ENCODE measurements at places on chromosomes 16 and 17.

- no peak for DNase-seq
Observed at GRCh38 chr17:82373731-82374625, 2.4 kb downstream of the UTS2R start.

- no peak for DNase-seq
Observed at GRCh38 chr17:59533694-59534093, 31.7 kb upstream of the DHX40 start.

DNA sequence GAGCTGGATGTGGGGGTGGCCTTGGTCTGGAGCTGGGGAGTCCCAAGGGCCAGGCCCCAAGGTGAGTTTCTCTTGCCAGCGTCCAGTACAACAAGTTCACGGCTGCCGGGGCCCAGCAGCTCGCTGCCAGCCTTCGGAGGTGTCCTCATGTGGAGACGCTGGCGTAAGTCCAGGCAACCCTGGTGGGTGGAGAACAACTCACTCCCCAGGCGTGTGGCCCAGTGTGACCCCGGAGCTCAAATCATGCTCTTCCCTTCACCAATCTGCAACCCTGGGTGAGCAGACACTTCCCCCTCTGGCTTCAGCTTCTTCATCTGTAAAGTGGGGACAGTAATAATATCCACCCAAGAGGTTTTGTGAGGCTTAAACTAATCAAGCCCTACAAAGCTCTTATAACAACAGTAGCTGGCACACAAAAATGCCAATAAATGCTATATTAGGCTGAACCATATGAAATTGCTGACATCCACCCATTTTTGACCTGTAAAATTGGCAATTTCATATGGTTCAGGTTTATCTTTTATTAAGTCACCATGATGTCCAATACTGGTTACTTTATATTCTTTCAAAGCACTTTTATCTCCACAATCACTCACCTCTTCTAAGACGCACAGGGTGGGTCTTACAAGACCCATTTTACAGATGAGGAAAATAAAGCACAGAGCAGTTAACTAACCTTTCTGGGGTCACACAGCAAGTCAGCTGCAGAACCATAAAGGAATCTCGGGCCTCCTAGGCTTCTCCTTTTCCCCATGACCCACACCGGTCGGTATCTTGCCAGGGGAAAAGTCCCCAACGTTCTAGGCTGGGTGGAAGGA is 19.7 kb downstream of the DEXI start:
- no peak for DNase-seq

- DNase-seq = no peak
Observed at GRCh38 chr17:36849871-36850348, 87.4 kb upstream of the LHX1 start.

- no peak for DNase-seq
Observed at GRCh38 chr17:62692721-62693431, 65.4 kb downstream of the MRC2 start.

- no peak for DNase-seq
Observed at GRCh38 chr17:76548378-76549214, 8.8 kb downstream of the PRCD start.

- DNase-seq = no peak
Observed at GRCh38 chr16:47463771-47464624, 2.9 kb downstream of the PHKB start.

DNA sequence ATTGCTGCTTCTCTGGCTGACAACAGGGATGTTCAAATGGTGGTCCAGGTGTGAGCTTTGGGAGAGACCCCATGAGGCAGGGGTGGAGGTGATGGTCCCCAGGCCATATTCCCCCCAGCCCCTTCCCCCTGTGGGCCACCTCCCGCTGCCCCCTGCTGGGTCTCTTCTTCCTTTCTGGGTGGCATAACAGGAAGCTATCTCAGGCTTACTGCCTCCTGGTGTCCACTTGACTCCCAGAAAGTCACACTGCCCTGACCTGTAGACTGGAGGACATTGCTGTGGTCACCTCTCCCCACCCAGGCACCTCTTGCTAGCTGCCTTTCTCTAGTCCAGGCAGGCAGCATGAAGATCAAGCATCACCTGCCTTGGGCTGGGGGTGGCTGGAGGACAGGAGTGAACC is 46.4 kb upstream of the PLCG2 start:
- no peak for DNase-seq

DNA sequence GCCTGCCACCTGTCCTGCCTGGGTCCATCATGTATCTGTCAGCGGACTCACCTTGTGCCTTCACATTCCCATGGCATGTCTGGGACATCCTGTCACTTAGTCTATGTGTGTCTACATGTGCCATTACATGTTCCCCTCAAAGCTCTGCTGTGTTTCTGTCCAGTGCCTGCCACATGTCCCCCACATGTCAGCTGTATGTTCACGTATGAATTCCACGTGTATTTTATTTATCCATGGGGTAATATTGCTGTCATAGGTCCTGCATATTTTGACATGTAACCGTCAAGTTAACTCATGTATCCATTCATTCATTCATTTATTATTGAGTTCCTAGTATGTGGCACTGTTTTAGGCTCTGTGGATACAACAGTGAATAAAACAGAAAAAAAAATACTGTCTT is 20.8 kb downstream of the TMEM92 start:
- DNase-seq = no peak

DNA sequence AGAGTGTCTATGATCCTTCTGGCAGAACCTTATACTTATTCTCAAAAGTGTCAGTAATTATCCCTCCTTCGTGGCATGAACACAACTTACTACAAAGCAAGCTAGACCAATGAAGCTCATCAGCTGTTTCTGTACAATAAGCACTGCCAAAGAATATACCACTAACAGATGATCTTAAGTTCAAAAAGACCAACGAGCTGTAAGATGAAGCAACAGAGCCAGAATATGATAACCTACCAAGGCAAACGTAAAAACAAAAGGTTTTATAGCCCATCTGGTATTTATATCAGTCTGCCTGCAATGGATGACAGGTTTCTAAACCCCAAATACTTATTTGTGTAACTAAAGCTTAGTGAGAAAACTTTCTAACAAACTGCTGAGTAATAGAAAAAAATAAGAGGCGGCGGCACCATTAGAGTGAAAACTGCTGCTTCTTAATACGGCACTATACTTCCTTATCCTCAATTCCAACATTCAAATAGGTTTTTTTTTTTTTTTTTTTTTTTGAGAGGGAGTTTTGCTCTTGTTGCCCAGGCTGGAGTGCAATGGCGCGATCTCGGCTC is 22.1 kb downstream of the NME2 start:
- no peak for DNase-seq

GRCh38 chr16:586047-586644 is 3.7 kb upstream of the RAB40C start:
- DNase-seq = no peak

DNA sequence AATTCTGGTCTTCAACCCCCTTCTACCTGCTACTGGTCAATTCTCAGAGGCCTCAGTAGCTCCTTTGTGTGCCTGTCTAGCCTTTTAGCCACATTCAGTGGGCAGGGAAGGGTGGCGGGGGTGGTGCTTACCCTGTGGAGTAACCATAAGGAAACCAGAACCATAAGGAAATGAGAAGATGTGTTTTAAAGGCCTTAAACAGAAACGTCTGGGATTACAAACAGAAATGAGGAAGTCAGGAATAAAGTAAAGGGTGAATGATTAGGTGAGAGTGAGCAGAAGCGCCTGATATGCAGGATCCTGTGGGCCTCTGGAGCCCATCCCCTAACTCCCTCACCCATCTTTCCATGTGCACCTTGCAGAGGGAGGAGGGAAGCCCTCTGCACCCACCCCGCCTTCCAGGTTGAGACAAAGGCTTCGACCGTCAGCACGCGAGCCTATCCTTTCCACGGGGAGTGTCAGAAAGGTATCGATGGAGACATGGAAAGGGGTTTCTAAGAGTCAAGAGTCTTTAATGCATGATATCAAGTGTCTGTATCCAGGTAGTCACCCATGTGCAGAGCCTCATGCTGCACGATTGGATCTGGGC is 20.4 kb downstream of the KIAA0513 start:
- no peak for DNase-seq

- no peak for DNase-seq
Observed at GRCh38 chr17:29699283-29699682, 76.6 kb upstream of the CORO6 start.

DNA sequence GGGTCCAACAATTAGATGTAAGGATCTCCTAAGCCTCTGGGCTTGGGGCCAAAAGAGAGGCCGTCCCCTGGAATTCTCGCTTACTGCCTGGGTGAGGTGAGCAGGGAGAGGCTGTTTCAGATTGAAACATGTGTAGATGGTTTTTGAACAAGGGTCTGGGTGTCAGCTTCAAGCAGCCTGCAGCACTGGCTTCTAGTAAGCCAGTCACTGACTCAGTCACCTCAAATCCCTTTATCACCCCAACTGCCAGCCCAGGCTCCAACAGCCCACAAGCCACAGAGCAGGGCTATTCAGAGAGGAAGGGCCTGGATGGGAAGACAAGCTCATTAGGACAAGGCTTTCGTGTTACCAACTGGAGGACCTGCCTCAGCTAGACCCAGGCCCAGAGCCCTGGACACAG is 180.2 kb downstream of the CCT6B start:
- no peak for DNase-seq

DNA sequence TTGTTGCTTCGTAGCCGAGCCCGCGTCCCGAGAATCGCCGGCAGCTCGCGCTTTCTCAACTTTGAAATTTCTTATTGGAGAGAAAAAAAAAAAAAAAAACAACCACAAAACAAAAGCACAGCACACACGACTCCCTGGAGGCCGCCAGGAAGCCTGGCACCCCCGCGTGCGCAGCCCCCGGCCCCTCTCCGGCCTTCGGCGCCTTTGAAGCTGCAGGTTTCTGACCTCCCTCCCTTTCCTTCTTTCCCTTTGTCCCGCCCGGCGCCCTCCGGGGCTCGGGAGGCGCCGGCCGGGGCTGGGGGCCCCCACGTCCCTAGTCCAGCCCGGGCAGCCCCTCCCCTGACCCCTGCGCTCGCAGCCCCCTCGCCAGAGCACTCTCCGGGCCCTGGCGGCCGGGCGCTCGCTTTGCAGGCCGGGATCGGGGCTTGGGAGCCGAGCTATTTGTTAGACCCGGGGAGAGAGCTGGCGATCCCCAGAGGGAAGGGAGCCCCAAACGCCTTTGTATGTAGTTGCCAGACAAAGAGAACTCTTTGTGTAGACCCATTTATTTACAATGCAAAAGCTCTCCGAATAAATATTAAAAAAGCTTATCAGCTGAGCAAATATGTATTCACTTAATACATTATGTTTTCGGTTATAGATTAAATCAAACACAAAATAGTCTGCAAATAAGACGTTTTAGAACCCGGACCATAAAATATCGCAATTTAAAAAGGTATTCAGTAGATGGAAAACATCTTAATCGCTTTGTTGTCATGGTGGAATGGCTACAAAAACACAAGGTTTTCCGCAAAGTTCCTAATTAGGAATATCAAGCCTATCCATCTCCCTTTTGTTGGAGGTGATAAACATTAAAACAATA is 2.3 kb downstream of the BAHCC1 start:
- DNase-seq = no peak

DNA sequence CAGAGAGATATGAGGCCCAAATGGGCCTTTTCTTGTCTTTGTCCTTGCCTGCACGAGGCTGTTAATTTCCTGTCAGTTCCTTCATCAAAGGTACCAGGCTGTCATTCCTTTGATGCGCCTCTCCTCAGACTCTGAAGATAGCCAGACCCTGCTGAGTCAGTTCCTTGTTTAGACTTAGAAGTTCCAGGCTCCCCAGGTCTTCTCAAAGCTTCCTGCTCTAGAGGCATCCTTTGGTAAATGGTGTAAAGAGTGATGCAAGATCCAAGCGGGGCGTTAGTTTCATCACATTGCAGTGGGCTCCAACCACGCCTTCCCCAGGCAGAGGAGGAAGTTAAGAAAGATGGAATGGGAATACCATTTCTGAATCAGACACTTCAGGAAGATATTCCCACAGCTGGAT is 4.0 kb upstream of the CDH11 start:
- DNase-seq = no peak

GRCh38 chr17:5042157-5043022 is 7.2 kb upstream of the SLC52A1 start:
- no peak for DNase-seq

DNA sequence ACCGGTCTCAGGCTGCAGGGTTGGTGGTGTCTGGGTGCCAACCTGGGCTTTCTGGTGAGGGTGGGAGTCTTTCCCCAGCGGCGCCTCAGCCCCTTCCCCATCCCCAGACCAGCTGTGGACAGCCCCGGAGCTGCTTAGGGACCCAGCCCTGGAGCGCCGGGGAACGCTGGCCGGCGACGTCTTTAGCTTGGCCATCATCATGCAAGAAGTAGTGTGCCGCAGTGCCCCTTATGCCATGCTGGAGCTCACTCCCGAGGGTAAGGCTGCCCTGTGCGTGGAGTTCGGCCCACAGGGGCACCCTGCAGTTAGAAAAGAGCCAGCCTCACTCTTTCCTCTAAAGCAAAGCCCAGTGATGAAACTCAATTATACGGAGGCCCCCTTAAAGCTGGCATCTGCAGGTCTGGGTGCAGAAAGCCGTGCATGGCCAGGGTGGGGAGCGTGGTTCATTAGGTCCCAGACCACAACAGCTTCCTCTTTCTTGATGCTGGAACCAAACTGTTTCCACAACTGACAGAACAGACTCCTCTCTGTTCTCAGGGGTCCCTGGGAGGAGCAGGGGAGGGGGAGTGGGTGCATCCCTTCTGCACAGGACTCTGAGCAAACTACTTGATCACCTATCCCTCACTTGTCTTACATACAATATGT is 10.7 kb downstream of the GUCY2D start:
- DNase-seq = no peak

DNA sequence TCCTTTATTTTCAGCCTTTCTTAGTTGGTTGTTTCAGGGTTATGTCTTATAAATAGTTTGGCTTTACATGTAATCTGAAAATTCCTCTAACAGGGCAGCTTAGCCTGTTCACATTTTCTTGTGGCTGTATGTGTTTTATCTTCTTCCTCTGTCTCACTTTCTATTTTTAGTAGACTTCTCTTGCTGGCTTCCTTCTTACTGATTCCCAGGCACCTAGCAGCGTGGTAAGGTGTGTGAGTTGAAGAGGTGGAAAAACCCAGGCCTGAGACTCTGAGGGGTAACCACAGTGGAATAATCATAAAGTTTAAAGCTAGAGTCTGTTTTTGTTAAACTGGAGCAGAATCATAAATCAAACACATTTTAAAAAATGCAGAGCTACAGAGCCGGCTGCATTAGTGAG is 190.9 kb downstream of the LGALS9B start:
- no peak for DNase-seq

GRCh38 chr16:15704545-15704987 is 54.5 kb downstream of the NDE1 start:
- DNase-seq = peak; percentile 50

DNA sequence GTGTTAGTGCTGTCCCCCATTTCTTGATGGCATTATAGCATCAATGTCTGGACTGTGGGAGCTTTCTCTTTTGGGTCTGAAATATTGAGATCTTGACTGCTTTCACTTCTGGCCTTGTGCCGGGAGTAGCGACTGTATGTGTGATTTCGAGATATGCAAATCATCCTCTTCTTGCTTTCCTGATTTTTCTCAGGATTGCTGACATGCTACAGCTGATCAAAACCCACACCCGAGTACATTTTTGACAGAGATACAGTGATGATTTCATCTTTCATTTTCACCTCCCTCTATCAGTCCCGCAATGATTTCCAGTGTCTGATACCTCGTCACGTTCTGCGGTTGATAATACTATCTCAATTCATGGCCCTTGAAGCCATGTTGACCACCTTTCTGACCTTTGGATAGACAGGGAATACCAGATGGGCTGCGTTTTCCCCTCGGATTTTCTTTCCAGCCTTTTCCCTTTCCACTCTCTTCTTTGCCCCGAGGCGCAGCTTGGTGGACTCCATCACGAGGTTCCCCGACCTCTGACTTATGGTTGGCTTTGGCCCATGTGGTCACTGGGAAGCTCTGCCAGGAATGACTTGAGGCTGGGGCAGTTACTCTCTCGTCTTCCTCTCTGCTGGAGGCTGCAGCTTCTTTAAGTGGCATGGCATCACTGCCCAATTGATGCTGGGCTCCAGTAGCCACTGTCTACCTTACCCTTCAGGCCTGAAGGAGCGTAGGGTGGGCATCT is 184.4 kb downstream of the SNX29 start:
- peak; percentile 21 for DNase-seq
